Substantia nigra (tissue), 51 donors: ENCODE measurements at places on chromosomes 12 and 14.

- no peak for DNase-seq
These were observed 118.6 kb downstream of the SMOC1 start for GRCh38 chr14:69997849-69998248.

DNA sequence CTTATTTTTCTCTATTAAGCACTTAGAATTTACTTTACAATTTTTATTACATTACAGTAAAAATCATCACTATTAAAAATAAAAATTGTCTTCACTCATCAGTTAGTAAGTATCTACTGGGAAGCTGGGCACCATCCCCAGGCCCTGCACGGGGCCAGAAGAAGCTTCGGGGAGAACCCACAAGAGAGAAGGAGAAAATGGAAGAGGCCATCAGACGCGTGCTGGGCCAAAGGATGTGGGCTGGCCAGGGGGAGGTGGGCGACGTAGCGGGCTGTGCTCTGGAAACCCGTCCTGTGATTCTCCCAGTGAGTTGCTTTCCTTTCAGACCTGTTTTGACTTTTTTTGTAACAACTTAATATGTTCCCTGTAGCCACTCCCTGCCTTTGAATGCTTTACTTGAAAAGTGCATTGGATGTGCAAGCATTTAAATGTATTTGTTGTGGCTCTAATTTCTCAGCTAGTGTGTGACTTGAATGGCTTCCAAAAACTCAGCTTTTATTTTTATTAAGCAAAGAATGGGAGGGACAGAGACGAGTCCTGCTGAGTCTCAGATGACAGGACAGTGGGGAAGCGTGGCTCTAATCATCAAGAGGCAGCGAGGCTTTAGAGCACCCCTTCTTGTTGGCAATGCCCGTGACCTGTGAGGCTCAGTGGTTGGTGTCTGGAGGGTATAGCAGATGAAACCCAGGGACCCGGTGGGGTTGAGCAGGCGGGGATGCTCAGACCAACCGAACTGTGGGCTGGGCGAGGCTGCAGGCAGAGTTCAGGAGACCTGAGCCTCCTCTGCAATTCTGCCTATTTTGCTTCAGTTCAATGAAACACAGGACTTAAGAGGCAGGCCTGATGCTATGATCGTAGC lies 38.8 kb downstream of the SYNE3 start:
- DNase-seq: no peak

DNA sequence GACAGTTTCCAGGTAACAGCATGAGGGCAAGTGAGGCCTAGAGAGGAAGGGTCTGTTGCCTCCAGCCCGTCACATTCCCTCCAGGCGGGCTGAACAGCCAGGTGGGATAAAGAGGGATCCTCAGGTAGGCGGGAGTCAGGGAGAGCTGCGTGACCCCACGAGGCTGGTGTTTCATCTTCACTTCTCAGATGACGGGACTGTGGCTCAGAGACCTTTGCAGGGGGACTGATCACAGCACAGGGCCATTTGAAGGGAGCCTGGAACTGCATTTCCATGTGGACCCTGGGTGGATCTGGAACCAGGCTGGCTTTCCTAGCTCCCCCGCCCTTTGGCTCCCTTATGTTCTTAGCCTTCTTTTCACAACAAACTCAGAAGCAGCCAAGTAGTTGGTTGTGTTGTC lies 37.4 kb downstream of the SH2B3 start:
- no peak for DNase-seq

- no peak for DNase-seq
These were observed 190.5 kb downstream of the BMP4 start for GRCh38 chr14:53766106-53766505.

GRCh38 chr12:124433147-124433874 lies 134.1 kb downstream of the NCOR2 start:
- DNase-seq: no peak

DNA sequence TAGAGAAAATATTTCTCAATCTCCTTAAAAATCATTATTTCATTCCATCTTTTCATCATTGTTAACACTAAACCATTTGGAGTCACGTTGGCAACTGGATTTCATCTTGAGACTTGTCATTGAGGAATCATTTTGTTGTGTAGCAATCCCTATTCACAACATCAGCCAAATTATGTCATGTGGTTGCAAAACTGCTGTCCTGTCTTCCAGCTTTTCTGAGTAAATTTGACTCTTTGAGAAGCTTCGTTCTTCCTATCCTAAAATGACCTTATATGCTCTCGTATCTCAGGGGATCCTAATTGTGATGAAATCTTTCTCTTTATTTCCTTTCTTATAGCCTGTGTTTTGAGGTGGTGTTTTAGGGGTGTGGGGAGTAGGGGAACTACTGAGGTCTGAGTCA lies 30.6 kb upstream of the KICS2 start:
- DNase-seq: no peak

GRCh38 chr12:58159941-58160340 lies 218.6 kb downstream of the ATP23 start:
- DNase-seq: no peak

GRCh38 chr14:70649803-70650202 lies 8.1 kb downstream of the TTC9 start:
- no peak for DNase-seq

DNA sequence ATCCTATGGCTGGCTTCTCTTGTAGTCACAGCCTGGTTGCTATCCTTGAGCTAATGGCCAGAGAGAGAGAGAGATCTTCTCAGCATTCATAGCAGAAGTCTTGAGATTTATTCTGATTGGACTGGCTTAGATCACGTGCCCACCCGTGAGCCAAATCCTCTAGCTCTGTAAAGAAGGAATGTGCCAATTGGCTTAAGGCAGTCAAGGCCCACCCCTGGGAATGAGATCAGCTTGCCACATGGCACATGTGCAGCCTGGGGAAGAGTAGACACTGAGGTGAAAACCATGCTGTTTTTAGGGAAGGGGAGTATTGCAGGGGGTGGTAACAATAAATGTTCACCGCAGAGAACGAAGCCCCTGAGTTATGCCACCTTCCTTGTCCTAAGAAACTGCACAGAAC lies 36.3 kb downstream of the PLEKHG7 start:
- DNase-seq: no peak
